ENCODE measurements at places on chromosomes 3 and 15.

DNA sequence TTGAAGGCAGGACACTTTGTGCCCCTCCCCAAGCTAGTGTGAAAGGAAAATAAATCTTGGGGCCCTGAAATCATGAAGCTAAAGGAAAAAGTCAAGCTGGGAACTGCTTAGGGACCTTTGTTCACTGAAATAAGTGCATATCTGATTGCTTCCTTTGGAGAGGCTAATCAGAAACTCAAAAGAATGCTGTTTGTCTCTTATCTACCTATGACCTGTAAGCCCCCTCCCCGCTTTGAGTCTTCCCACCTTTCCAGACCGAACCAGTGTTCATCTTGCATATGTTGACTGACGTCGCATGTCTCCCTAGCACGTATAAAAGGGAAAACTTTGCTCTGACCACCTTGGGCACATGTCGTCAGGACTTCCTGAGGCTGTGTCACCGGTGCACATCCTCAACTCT lies 53.1 kb downstream of the SLC30A4 start:
- no peak for DNase-seq

GRCh38 chr15:59017449-59017848 lies 30.0 kb downstream of the RNF111 start:
- no peak for DNase-seq

- DNase-seq = no peak
These were observed 28.7 kb downstream of the SST start for GRCh38 chr3:187641320-187642016.

DNA sequence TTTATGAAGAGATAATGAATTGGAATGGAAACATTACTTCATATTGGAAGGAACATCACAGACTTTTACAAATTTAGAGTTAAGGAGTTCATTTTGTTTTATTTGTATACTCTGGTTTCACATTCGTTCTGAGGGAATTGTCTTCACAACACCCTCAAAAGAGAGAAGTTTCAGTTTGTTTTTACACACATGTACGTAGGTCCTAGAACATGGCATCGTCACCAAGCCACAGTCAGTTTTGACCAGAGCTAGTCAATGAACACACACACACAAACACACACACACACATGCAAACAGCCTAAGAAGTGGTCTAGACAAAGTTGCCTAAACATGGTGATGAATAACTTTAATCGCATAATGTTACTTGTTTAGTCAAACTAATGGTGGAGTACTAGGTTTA lies 427.9 kb upstream of the BCHE start:
- no peak for DNase-seq

- DNase-seq = no peak
These were observed 17.2 kb downstream of the EPHB3 start for GRCh38 chr3:184578822-184579221.

GRCh38 chr3:126665959-126666657 lies 11.2 kb upstream of the TXNRD3 start:
- DNase-seq = no peak

DNA sequence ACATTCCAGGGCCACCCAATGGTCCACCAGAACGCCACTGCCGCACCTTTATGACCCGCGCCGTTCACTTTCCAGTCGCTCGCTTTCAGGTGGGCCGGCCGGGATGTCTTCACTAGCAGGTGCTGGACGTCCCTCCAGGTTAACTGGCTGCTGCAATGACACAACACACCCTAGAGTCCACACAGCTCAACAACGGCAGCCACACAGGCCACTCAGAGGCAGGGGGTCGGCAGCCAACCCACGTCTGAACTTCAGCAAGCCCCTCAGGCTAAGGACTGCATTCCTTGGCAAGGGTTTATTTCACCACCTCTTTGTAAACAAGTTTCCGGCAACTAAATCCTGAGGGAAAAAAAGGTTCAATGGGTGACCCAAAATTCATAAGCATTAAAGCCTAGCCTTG lies 89.2 kb upstream of the SNRPA1 start:
- no peak for DNase-seq

Data from omental fat pad (tissue), 4 donors.